ENCODE measurements at places on chromosomes 5 and 9. TPM values are rescaled to one million over a fixed set of nuclear protein-coding genes. Genes with fewer than 3 reads are reported as not detected.

GRCh38 chr9:132020820-132021510, 58.7 kb downstream of the MED27 start:
- no peak overlapping the region for H3K4me3 ChIP-seq
- no peak overlapping the region for H3K27ac ChIP-seq
- peaks cover 2% of the 10 kb centered on the region for H3K36me3 ChIP-seq

DNA sequence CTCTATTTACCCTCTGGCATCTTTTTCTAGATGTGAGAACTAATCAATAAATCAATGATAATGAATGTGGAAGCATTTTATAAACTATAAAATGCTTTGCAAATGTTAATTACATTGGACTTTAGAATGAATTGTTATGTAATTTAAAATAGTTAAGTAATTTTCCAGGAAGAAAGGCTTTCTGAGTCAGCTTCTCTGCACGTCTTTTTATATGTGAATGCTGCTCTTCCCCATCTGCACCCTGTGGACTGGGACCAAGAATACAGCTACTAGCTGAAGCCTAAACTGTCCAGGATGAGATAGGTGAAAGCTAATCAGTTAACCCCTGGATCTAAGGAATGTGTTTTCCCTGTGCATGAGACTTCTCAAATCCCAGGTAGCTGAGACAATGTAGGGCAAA, 292.9 kb downstream of the NR3C1 start:
- peaks cover 3% of the 10 kb centered on the region for H3K4me1 ChIP-seq
- H3K36me3 ChIP-seq, result peaks cover 5% of the 10 kb centered on the region
- H3K27ac ChIP-seq, result no peak overlapping the region
- H3K4me3 ChIP-seq, result no peak overlapping the region
- no peak for DNase-seq

Gene NR5A1
- total RNA-seq, result not detected

DNA sequence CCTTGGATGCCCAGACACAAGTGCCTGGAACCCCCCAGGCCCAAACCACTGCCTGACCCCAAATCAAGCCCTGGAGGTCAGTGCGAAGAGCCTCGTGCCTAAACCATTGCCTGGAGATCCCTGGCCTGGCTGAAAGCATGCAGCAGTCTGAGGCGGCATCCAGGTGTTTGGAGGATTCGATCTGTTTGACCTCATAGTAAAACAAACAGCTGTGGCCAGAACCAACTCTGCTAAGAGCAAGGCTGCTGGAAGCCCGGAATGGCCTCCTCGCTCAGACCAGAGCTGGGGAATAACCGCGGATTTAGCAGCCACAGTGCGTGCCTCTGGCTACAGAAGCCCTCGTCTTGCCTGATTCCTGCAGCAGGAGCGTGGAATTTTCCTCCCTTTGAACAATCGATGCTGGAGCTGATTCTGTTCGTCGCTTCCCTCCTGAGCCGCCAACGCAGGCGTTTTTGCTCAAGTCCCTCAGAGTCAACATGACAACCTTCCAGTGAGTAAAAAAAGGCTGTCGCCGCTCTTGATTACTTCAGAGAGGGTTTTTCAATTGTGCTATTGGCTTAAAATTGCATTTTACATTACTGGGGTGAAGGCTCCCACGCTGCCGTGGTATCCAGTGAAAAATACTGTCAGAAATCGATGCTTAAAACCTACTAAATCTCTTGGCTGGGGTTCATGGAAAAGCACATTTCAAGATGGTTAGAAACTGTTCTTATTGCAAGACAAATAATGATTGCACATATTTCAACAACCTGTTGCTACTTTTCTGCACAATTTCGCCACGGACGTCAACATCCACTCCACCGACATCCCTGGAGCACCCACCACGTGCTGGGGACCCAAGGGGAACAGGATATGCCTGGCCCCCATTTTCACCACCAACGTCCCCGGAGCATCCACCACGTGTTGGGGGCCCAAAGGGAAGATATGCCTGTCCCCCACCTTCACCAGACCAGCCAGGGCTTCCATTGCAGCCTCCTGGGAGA, 190.0 kb downstream of the OLFM1 start:
- DNase-seq, result no peak
- H3K36me3 ChIP-seq, result no peaks in the 10 kb centered on the region
- no peaks in the 10 kb centered on the region for H3K4me1 ChIP-seq
- no peak overlapping the region for H3K27ac ChIP-seq

Gene PCSK1
- total RNA-seq, result not detected

DNA sequence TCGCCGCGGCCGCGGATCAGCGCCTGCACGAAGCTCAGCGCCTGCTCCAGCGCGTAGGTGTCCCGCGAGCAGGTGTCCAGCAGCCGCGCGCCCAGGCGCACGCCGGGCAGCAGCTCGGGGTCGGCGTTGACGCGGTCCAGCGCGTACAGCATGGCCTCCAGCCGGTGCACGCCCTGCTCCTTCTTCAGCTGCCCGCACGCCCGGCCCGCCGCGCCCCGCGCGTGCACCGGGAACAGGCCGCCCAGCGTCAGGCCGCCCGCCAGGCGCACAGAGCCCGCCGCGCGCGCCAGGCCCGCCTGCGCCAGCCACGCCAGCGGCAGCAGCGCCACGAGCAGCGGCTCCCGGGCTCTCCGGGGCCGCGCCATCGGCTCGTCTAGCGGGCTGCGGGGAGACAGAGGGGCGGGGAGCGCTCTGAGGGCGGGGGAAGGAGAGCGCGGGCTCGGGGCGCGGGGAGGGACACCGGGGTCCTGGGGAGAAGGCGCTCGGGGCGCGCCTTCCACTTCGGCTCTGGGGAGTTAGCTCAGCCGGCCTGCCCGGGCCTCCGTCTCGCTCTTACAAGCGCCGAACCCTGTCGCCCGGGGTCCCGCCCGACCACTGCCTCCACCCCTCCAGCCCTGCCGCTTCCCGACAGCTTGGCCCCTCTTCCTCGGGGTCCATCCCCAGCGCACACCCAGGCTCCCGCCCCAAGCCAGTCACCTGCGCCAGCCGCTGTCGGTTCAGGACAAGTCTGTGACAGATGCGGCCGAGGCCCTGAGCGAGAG, at the start of gene GRM6:
Gene GRM6, minus strand, starts transcription at position 741 of the 761 bp plus-strand sequence. Its CDS starts 376 bp downstream, at position 365.
- peaks cover 4% of the 10 kb centered on the region for H3K36me3 ChIP-seq
- peaks cover 4% of the 10 kb centered on the region for H3K4me1 ChIP-seq
- DNase-seq, result peak; percentile 31

Gene TAL2
- not detected for total RNA-seq

GRCh38 chr5:146042628-146043279, 62.6 kb downstream of the PLAC8L1 start:
- DNase-seq, result no peak
- no peak overlapping the region for H3K4me3 ChIP-seq
- no peaks in the 10 kb centered on the region for H3K4me1 ChIP-seq
- H3K27me3 ChIP-seq, result peaks cover 10% of the 10 kb centered on the region
- H3K36me3 ChIP-seq, result no peaks in the 10 kb centered on the region

- H3K4me1 ChIP-seq, result no peaks in the 10 kb centered on the region
- no peak overlapping the region for H3K4me3 ChIP-seq
- no peak overlapping the region for H3K27ac ChIP-seq
- H3K27me3 ChIP-seq, result no peaks in the 10 kb centered on the region
- H3K36me3 ChIP-seq, result no peaks in the 10 kb centered on the region
Measured at GRCh38 chr9:8917956-8918739, 1118.6 kb upstream of the DMAC1 start.

GRCh38 chr5:434443-435146, 8.4 kb upstream of the EXOC3 start:
- DNase-seq, result peak; percentile 28
- peaks cover 4% of the 10 kb centered on the region for H3K4me1 ChIP-seq
- peaks cover 7% of the 10 kb centered on the region for H3K36me3 ChIP-seq
- no peak overlapping the region for H3K4me3 ChIP-seq

GRCh38 chr5:156164306-156164705, 162.7 kb upstream of the SGCD start:
- no peak overlapping the region for H3K4me3 ChIP-seq
- no peaks in the 10 kb centered on the region for H3K4me1 ChIP-seq
- no peak overlapping the region for H3K27ac ChIP-seq

- H3K27me3 ChIP-seq, result no peaks in the 10 kb centered on the region
- H3K36me3 ChIP-seq, result peaks cover 41% of the 10 kb centered on the region
- peak overlapping the region; percentile 86 for H3K4me3 ChIP-seq
- peaks cover 66% of the 10 kb centered on the region for H3K4me1 ChIP-seq
- no peak for DNase-seq
Measured at GRCh38 chr9:99108131-99108530, 3.2 kb downstream of the TGFBR1 start.

Gene GPBP1
- 112 TPM for total RNA-seq

Gene OGN
- total RNA-seq, result not detected

Gene CDH12
- total RNA-seq, result not detected

DNA sequence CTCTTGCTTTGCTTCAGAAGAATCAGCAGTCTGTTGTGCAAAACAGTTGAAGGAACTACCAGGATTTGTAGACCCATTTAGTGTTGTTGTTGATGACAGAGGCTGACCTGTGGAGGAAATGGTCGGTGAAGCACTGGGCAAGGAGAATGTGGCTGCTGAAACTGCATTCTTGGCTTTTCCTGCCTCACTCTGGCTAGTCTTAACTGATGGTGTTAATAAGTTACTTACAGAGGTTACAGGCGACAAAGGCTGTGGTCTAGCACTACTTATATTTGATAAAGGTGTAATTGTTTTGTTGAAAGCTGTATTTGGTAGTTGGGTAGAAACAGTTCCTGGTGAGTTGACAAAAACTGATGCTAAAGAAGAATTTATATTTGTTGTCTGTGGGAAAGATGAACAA, 31.5 kb downstream of the MLANA start:
- peaks cover 36% of the 10 kb centered on the region for H3K36me3 ChIP-seq
- no peak for DNase-seq
- no peaks in the 10 kb centered on the region for H3K27me3 ChIP-seq
- H3K4me3 ChIP-seq, result no peak overlapping the region
- H3K27ac ChIP-seq, result no peak overlapping the region
- H3K4me1 ChIP-seq, result no peaks in the 10 kb centered on the region

DNA sequence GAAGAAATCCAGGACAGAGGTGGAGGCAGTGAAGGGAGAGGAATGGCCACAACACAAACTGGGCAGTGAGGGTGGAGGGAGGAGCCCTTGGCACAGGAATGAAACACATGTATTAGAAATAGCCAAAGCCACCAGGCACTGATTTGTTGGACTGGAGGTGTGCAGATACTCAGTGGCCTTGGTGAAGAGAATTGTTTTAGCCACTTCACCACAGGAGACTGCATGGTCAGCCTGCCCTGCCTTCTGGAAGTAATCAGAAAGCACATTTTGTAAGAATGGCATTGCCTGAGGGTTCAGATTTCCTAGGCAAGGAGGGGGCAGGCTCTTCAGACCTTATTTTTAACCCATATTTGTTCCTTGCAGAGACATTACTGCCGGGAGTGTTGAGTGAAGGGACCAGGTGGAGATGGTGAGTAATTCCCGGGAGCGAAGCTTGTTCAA, 2.2 kb downstream of the SGCD start:
- no peaks in the 10 kb centered on the region for H3K36me3 ChIP-seq
- H3K27me3 ChIP-seq, result peaks cover 18% of the 10 kb centered on the region
- H3K27ac ChIP-seq, result no peak overlapping the region
- H3K4me3 ChIP-seq, result no peak overlapping the region
- no peaks in the 10 kb centered on the region for H3K4me1 ChIP-seq

DNA sequence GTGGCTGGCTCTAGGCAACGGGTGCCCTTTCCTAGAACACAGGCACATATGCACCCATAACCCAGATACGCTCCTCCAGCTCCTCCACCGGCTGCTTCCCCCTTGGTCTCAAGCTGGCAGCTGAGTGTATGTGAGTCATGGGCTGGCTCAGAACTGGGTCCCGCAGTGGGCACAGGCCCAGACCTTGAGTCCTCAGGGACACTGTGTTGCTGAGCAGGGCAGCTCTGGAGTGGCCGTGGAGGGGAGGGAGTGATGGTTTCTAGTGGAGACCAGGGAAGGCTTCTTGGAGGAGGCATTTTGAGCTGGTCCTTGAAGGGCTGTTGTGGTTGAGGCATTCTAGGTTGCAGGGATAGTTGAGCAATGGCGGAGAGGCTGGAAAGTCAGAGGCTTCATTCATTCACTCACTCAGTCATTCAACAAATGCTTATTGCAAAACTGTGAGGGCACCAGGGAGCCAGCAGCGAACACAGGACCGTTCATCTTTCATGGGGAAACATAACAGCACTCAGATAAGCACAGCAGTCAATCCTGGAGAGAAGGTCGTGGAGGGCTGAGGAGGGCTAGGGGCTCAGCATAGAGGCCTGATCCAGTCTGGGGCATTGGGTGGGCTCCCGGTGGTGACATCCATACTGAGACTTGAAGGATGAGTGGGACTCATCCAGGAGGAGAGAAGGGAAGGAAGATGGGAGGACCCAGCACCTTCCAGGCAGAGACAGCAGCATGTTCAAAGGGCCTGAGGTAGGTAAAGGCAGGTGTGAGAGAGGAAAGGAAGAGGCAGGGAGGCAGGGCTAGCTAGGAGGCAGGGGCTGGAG, 2.4 kb downstream of the BBLN start:
- H3K4me1 ChIP-seq, result peaks cover 15% of the 10 kb centered on the region
- peak overlapping the region; percentile 18 for H3K4me3 ChIP-seq
- no peaks in the 10 kb centered on the region for H3K27me3 ChIP-seq
- DNase-seq, result no peak

Gene MYOZ3
- total RNA-seq, result 0.14 TPM

DNA sequence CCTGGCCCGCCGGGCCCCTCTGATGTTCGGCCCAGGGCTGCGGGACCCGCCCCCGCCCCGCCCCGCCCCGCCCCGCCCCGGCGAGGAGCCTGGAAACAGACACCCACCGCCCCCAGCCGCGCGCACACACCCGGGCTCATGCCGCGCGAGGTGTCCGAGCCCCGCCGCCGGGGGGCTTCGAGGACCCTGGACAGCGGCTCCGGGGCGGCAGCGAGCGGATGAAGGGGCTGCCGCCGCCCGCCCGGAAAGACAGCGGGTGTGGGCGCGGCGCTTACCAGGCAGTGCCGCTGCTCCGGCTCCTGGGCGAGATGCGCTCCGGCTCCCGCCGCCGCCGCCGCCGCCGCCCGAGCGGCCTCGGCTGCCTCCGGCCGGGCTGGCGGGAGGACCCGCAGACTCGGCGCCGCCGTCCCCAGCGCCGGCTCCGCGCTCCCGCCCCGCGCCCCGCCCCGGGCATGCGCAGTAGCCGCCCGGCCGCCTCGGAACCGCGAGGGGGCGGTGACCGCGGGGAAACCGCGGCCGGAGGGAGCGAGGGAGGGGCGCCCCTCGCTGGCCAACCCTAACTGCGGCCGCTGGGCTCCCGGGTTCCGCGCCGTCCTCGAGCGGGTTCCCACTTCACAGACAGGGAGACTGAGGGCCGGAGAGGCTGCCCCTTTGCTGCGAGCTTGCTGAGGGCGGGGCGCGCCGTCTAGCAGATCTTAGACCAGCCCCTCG, at the start of gene GPRIN1:
Gene GPRIN1, minus strand, starts transcription at position 433 of the 711 bp plus-strand sequence. CDS start 10,322 bp downstream, outside the sequence.
- H3K27ac ChIP-seq, result no peak within 1 kb of the TSS
- H3K4me1 ChIP-seq, result peaks cover 8% of the 10 kb centered on the region
- H3K4me3 ChIP-seq, result peak within 1 kb of the TSS; percentile 84
- peak; percentile 84 for DNase-seq

Gene KIAA0825
- 1.9 TPM for total RNA-seq

DNA sequence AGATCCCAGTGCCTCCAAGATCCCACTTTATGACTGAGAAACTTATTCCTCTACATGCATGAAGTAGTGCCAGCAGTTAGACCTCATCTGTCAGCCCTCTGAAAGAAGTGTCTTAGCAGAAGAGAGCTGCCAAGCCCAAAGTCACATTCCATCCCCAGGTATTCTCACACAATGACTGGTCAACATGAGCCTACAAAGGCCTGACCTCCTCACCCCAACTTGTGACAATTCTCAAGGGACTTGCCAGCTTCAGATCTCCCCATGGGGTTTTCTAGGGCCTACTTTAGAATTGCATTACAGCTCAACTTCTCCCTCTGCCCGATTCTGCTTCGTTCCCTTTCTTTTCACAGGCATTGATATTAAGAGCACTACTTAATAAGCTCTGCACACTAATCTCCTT, 393.8 kb upstream of the SLC30A5 start:
- no peak overlapping the region for H3K4me3 ChIP-seq
- no peaks in the 10 kb centered on the region for H3K36me3 ChIP-seq
- DNase-seq, result no peak

Measured in activated naive CD8-positive, alpha-beta T cell treated with anti-CD3 and anti-CD28 coated beads, Interleukin-2, amount 10 ng/mL, durations not matched to agents 7 days and 5 days (primary cell).